ENCODE measurements at places on chromosomes 11 and 22.

DNA sequence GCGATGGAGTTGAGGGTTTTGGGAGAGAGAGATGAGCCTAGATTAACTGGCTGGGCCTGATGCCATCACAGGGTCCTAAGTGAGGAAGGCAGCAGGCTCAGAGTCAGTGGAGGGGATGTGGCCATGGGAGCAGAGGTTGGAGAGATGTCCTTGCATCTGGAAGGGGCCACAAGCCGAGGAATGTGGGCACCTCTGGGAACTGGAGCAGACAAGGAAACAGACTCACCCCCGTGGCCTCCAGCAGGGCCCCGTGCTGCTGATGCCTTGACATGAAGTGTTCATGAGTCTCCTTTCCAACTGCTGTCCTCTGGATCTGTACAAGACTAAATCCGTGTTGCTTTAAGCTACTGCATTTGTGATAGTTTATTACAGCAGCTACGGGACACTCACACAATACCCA is 49.2 kb downstream of the SHISAL1 start:
- no peak for DNase-seq

DNA sequence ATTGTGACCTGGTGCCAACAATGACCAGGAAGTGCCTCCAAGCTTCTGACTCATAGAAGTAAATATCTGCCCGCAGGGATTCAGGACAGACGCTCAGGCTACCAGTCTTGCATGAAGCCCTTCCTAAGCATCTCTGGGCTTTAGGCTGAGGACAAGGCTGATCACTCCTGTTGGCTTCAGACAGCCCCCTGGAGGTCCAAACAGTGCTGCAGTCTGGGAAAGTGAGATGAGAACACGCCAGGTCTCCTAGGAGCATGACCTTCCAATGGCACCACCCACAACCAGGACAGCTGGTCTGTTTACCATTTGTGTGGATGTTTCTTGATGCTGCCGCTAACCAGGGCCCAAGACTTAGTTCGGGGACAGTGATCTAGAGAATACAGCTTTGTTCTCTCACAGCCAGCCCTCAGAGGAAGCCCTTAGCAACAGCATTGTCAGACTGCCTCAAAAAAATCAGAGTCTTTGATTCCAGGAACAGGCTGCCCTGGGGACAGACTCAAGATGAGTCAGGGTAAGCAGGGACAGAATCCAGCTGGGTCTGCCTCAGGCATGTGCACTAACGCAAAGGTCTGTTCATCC is 111.2 kb downstream of the ZNF280B start:
- no peak for DNase-seq

- DNase-seq = no peak
Measured at GRCh38 chr11:116742104-116742503, 30.7 kb downstream of the BUD13 start.

DNA sequence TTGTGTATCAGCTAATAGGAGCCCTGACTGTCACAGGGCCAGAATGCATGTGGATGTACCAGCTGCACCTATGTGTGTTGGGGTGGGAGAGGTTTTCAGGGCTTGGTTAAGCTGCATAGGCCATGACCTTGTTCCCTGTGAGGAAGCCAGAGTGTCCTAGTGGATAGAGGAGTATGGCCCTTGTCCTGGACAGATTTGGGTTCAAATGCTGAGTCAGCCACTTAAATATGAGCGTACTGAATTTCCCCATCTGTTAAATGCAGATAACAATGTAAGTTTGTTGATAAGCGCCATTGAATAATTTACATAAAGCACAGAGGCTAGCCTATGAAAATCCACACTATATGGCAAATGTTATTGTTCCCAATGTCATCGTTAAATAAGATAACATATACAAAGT is 74.4 kb downstream of the PANX1 start:
- no peak for DNase-seq

- no peak for DNase-seq
Measured at GRCh38 chr11:12388173-12388572, 10.8 kb downstream of the PARVA start.

DNA sequence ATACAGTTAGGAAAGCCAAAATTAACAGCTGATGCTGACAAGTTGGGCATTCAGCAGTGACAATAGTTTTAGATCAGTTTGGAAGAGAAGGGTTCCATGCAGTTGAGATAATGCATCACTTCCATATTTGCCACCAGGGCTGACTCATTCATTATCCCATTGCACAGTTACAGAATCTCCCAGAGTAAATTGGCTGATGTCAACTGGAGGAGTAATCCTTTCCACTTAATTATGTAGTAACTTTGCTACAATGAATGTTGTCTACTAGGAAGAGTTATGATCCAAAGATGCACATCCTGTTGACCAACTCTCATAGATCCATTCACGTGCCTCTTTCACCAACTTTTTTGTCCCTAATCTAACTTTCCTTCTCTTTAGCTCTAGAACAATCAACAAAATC is 123.3 kb upstream of the LUZP2 start:
- DNase-seq = no peak

DNA sequence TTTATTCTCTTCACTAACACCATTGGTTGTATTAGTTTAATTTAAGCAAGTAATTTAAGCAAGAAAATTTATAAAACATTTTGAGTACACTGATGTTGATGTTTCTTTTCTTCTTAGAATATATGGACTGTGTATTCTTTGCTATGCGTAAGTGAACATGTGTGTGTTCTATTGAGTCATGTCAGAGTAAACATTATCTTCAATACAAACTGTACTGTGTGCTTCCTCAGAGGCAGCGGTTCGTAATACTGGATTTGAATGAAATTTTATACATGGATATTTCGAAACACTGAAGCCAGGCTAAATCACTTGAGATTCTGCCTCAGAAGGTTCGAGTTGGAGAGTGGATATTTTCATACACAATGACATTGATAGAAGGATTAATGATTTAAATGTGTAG is 452.6 kb downstream of the LUZP2 start:
- DNase-seq = no peak

- no peak for DNase-seq
Measured at GRCh38 chr11:88301488-88302140, 35.9 kb downstream of the CTSC start.

- DNase-seq = no peak
Measured at GRCh38 chr11:61534025-61534932, 25.7 kb downstream of the LRRC10B start.

DNA sequence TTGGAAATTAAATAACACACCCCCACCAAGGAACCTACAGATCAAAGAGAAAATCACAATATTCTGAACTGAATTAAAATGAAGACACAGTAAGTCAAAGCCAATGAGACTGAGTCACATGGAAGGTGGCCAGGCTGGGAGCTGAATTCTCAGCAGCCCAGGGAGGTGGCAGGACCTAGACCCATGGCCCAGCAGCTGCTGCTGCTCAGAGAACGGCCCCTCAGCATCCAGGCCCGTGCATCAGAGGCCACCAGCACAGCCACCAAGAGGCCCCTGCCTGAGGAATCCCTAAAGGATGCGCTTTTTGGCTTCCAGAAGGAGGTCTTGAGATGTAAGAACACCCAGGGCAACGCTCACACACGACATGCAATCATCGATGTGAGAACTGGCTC is 35.0 kb downstream of the TBX1 start:
- DNase-seq = no peak

DNA sequence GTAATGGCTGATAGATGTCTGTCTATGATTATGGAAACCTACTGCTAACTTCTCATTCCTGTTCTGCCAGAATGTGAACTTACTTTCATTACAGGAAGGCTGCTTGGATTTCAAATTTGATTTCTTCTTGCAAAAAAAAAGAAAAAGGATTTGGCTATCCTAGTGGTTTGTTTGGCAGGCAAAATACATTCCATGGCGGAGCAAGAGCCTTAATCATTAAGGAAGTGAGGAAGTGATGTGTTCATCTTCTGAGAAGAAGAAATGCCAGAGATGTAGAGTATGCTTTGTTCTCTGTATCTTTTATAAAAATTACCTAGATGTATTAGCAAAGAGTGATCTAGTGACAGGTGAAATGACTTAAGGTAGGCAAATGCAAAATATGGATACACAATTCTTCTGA is 356.3 kb downstream of the SOX6 start:
- no peak for DNase-seq

DNA sequence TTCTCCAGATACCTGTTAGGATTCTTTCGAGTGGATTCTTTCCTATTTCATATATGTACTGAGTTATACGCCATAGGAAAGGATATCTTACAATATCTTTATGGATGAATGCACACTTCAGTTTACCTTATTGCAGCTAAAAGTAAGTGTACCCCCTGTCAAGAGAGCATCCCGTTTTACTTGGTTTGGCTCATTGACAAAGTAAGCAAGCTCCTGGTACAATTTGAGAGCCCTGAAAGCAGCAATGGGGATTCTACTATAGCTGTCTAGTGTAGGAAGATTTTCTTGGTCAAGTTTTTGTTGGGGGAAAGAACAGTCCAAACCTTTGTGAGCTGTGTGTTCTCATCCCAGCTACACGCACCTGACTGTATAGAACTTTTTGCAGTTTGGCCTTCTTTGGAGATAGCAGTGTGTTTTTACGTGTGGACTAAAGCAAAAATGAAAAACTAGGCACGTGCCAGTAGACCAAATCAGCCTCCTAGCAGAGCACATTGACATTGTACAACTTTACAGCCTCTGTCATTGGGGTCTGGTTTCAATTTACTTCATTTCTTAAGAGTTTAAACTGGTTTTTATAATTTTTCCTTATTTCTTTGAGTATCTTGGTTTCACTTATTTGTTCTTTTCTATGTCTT is 44.0 kb downstream of the PPP6R3 start:
- DNase-seq = no peak

- DNase-seq = no peak
Measured at GRCh38 chr11:20688761-20689160, 19.4 kb downstream of the NELL1 start.

DNA sequence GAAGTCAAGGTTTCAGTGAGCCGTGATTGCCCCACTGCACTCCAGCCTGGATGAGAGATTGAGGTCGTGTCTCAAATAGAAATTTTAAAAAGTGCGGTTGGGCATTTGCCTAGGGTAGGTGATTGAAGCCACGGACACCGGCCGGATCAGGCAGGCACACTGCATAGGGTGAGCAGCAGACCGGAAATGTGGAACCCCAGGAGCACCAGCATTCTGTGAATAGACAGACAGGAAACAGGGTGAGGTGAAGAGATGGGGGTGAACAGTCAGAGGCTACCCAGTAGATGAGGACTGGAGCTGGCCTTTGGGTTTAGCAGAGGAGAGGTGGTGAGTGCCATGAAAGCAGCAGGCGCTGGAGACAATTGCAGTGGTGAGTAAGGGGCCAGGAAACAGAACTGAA is 43.5 kb downstream of the PPFIA1 start:
- no peak for DNase-seq

- DNase-seq = no peak
Measured at GRCh38 chr11:86687185-86687778, 14.9 kb upstream of the ME3 start.

DNA sequence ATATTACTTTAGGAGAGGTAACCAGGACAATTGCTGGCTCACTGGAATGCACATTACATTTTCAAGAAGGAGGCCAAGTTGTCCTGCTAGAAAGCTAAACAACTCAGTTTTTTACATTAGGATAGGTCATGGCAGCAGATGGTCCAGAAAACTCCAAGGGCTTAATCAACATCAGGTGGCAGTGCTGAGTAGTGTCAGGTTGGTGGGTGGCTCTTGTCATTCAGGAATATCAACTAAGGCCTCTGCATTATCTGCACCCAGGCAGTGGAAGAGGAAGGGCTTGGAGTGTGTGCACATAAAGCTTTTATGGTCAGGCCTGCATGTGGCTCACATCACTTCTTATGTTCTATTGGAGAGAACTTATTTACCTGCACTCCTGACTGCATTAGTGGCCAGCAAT is 32.2 kb upstream of the OR4B1 start:
- DNase-seq = no peak

DNA sequence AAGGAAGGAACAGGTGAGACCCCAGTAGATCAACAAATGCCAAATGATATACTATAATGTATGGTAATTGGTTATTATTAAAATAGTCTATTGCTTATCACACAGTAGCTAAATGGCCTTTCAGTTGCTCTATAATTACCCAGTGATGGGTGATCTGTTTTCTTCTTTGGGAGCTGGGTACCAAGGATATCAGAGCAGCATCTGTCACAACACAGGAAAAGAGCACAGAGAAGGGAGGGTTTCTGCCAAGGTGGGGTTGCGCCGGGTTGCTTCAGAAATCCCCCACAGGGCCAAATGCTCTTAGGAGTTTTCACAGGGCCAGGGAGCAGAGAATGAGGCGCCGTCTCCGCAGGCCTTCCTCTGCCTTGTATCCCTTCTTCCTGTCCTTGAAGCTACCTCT is 469.4 kb downstream of the INSC start:
- no peak for DNase-seq

- no peak for DNase-seq
Measured at GRCh38 chr11:26898799-26899198, 95.1 kb upstream of the FIBIN start.

DNA sequence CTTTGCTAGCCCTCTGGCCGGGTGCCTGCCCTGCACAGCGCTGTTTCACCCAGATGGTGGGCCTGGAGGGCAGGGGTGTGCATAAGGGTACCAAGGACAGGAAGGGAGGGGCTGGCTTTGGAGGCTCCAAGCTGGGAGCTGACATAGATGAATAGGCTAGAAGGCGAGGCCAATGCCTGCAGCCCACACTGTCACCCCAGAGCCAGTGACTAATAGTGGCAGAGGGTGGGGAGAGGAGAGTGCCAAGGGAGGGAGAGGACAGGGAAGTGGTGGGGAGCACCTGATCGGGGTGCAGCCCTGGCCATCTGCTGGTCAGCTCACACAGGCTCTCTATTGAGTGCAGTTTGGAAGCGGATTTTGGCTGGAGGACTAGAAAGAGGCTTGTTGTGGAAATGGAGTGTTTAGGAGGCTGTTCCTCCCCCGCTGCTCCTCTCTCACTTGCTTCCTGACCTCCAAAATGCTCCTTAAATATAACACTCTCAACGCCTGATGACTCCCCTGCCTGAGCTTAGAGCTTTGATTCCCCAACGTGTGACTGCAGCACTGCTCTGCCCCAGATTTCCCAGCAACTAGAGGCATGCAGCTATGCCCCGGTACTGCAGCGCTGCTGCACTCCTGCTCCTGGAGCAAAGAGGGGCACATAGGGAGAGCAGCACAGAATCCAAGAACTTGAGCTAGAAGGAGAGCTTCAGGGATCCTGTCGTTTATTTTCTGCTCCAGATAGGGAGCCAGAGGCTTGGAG is 89.2 kb downstream of the GRAMD1B start:
- DNase-seq = no peak

GRCh38 chr22:50226063-50226874 is 18.6 kb downstream of the TUBGCP6 start:
- DNase-seq = no peak

- DNase-seq = no peak
Measured at GRCh38 chr11:78428773-78429172, 11.2 kb upstream of the GAB2 start.

DNA sequence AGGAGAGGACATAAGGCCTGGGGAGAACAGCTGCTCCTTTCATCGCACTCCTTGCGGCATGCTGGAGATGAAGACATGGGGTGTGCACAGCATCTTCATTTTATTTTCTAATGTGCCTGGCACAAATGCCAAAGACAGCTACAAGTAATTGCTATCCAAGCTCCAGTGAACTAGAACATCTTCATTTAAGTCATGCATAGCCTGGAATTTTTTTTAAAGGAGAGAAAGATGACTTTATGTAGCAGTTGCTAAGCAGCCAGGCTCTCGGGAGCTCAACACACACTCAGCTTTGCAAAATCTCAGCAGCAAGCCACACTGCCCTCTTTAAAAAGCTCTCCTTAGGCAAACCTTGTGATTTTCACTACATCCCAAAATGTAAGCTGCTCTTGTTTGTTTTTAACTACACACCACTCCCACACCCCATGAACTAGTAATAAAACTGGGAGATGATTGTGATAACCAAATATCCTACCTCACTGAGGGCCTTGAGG is 164.5 kb upstream of the POU2AF2 start:
- no peak for DNase-seq

GRCh38 chr22:39643311-39644083 is 72.9 kb downstream of the CACNA1I start:
- no peak for DNase-seq

- no peak for DNase-seq
Measured at GRCh38 chr11:114799476-114799875, 121.1 kb downstream of the NXPE2 start.
